ENCODE measurements at places on chromosomes 5 and 9.

GRCh38 chr9:109903515-109904138 lies 123.6 kb downstream of the PALM2AKAP2 start:
- peak; percentile 65 for DNase-seq

DNA sequence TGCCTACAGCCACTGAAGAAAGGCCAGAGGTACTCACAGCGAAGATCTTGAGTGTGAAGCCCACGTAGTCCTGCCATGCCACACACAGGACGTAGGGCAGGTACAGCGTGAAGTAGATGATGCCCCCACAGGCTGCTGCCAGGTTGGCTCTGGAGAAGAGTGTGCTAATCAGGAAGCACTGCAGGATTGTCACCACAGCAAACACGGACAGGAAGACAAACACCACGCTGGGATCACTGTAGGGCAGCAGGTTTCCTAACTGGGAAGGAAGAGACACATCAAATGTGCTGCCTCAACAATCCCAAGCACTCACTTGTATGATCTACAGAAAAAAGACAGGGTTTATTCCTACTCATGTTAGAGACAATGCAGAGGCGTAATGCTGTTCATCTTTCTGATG lies 63.0 kb downstream of the NIPSNAP3B start:
- DNase-seq: no peak

- no peak for DNase-seq
These were observed 16.4 kb downstream of the TLR4 start for GRCh38 chr9:117720555-117720954.

- no peak for DNase-seq
These were observed 29.4 kb upstream of the TTLL11 start for GRCh38 chr9:122122468-122122867.

Measured in CD4-positive, alpha-beta T cell treated with Interleukin-4 for 4 hours (primary cell).